ENCODE measurements at places on chromosomes 5 and 9.

DNA sequence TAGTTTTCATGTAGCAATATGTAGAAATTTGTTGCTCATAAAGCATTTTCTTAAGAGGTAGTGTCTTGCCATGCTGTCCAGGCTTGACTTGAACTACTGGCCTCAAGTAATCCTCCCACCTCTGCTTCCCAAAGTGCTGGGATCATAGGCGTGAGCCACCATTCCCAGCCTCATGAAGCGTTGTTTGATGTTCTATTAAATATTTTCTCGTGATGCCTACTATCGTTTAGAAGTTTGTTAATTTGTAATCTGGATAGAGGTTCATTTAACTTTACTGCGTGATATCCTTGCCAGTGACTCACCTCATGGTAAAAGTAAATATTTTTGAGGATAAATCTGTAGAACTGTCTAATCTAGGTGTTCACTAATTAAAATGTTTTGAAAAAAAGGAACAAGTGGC lies 82.6 kb downstream of the VCAN start:
- peaks cover 7% of the 10 kb centered on the region for H3K36me3 ChIP-seq
- peaks cover 4% of the 10 kb centered on the region for H3K4me1 ChIP-seq
- no peaks in the 10 kb centered on the region for H3K27me3 ChIP-seq
- peak overlapping the region; percentile 80 for H3K27ac ChIP-seq

- DNase-seq, result no peak
- peaks cover 78% of the 10 kb centered on the region for H3K36me3 ChIP-seq
- no peak overlapping the region for H3K4me3 ChIP-seq
- no peak overlapping the region for H3K27ac ChIP-seq
- H3K4me1 ChIP-seq, result peaks cover 1% of the 10 kb centered on the region
Measured at GRCh38 chr9:89359751-89360261, 41.5 kb downstream of the SECISBP2 start.

DNA sequence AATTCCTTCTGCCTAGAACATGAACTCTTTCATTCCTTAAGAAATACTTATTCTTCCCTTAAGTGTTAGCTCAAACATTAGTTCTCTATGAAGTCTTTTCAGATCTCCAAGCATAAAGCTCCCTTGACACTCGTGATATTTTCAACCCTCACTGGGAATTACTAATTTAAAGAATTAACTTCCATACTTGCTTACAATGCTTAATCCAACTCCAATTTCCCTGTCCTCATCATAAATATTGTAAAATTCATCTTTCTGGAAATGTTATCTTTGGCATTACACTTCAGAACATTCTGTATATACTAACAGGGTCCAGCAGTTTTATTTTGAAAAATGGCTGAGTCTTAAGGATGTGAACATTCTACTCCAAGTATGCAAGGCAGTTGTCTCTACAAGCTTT lies 7.2 kb downstream of the STARD4 start:
- H3K4me1 ChIP-seq, result no peaks in the 10 kb centered on the region
- H3K27ac ChIP-seq, result no peak overlapping the region
- H3K27me3 ChIP-seq, result no peaks in the 10 kb centered on the region
- DNase-seq, result no peak

GRCh38 chr9:80951675-80952074 lies 737.7 kb downstream of the TLE1 start:
- H3K4me3 ChIP-seq, result no peak overlapping the region
- H3K4me1 ChIP-seq, result no peaks in the 10 kb centered on the region
- DNase-seq, result no peak
- no peaks in the 10 kb centered on the region for H3K36me3 ChIP-seq
- H3K27me3 ChIP-seq, result no peaks in the 10 kb centered on the region
- H3K27ac ChIP-seq, result no peak overlapping the region

- no peaks in the 10 kb centered on the region for H3K27me3 ChIP-seq
- H3K4me3 ChIP-seq, result no peak overlapping the region
- H3K36me3 ChIP-seq, result no peaks in the 10 kb centered on the region
- peaks cover 4% of the 10 kb centered on the region for H3K4me1 ChIP-seq
Measured at GRCh38 chr9:115103746-115104477, 14.0 kb downstream of the TNC start.

DNA sequence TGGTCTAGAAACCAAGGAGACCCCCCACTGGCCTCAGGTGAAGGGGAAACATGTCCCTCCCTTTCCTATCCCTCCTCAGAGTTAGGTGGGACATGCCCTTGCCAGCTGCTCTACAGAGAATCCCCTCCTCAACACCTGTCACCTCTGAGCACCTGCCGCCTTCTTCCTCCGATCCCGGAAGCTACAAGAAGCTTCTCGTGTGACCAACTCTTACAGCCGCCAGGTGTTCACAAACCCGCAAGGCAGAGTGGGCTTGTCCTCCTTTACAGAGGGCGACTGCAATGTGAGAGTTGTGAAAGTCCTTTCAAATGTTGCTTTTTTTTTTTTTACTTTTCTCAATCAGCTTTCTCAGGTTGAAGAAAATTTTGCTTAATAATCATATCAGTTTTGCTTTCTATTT lies 3.7 kb upstream of the ICE1 start:
- H3K4me1 ChIP-seq, result peaks cover 8% of the 10 kb centered on the region
- H3K36me3 ChIP-seq, result no peaks in the 10 kb centered on the region
- DNase-seq, result no peak
- H3K27me3 ChIP-seq, result no peaks in the 10 kb centered on the region
- H3K27ac ChIP-seq, result no peak overlapping the region

- H3K4me1 ChIP-seq, result no peaks in the 10 kb centered on the region
- no peak overlapping the region for H3K4me3 ChIP-seq
- no peaks in the 10 kb centered on the region for H3K27me3 ChIP-seq
- peaks cover 56% of the 10 kb centered on the region for H3K36me3 ChIP-seq
- DNase-seq, result no peak
Measured at GRCh38 chr9:18610956-18611355, 137.0 kb downstream of the ADAMTSL1 start.

GRCh38 chr9:123218831-123219230 lies 49.6 kb downstream of the STRBP start:
- no peak overlapping the region for H3K4me3 ChIP-seq
- H3K27ac ChIP-seq, result no peak overlapping the region
- H3K4me1 ChIP-seq, result no peaks in the 10 kb centered on the region
- H3K36me3 ChIP-seq, result no peaks in the 10 kb centered on the region
- no peaks in the 10 kb centered on the region for H3K27me3 ChIP-seq
- no peak for DNase-seq

DNA sequence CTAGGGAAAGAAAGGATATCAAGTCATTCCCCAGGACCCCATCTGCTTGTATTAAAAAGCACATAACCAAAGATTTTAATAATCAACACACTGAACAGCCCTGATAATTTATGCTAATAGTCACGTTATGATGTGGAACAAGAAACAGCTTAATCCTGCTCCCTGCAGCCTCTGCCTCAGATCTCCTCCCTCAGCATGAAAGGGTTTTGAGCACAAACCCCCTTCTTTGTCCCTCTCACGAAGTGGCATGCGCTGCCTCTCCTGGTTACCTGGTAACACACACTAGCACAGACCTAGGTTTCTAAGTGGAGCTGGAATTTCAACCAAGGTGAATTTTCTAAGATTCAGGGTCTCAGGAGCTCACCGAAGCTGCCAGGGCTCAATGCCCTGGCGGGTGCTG lies 5.1 kb downstream of the IGFBPL1 start:
- no peaks in the 10 kb centered on the region for H3K36me3 ChIP-seq
- peaks cover 10% of the 10 kb centered on the region for H3K4me1 ChIP-seq
- peaks cover 39% of the 10 kb centered on the region for H3K27me3 ChIP-seq

DNA sequence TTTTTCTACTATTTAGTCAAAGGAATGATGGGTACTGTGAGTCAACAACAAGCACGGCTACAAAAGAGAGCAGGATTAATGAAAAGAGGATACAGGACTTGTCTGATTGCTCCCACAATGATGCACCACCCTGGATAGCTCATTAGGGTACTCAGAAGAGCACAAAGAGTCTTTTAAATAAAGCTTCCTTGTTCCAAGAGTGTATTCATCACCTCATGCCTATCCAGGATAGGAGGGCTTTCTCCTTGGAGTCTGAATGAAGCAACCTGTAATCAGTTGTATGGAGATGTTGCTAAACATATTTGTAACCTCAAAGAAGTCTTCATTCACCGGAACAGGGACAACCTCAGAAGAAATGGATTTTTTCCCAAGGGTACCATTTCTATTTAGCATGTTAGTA lies 219.5 kb upstream of the TMEM161B start:
- H3K27ac ChIP-seq, result no peak overlapping the region
- DNase-seq, result no peak
- H3K36me3 ChIP-seq, result no peaks in the 10 kb centered on the region
- no peaks in the 10 kb centered on the region for H3K27me3 ChIP-seq
- H3K4me1 ChIP-seq, result no peaks in the 10 kb centered on the region
- no peak overlapping the region for H3K4me3 ChIP-seq

- H3K4me1 ChIP-seq, result peaks cover 5% of the 10 kb centered on the region
- no peak for DNase-seq
- no peak overlapping the region for H3K27ac ChIP-seq
Measured at GRCh38 chr9:137326445-137327065, 24.5 kb upstream of the NRARP start.

DNA sequence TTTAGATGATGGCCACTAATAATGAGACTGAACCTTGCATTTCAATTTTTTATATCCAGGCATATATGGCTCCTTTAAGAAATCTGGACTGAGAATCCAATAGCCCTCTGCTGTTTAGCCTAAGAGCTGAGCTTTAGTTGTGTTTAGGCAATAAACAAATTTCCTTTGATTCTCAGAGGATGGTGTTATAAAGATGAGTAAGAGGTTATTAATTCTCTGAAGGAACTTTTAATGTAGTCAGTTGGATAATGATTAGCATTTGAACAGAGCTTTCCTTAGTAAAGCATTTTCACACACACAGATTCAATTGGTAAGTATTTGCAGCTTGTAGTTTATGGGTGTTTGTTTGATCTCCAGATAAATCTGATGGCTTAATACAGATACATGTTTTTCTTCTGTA lies 149.6 kb downstream of the PRR16 start:
- H3K36me3 ChIP-seq, result no peaks in the 10 kb centered on the region
- DNase-seq, result peak; percentile 40
- no peaks in the 10 kb centered on the region for H3K27me3 ChIP-seq
- H3K27ac ChIP-seq, result peak overlapping the region; percentile 97
- H3K4me3 ChIP-seq, result no peak overlapping the region
- H3K4me1 ChIP-seq, result peaks cover 1% of the 10 kb centered on the region

GRCh38 chr9:127877566-127877998 lies at the start of gene AK1:
AK1 (minus strand) TSS chr9:127877675; CDS start chr9:127874617, 3,058 bp downstream.
- H3K4me3 ChIP-seq, result peak within 1 kb of the TSS; percentile 57
- peak; percentile 74 for DNase-seq
- H3K36me3 ChIP-seq, result peaks cover 16% of the 10 kb centered on the region
- peaks cover 44% of the 10 kb centered on the region for H3K4me1 ChIP-seq
- H3K27me3 ChIP-seq, result no peaks in the 10 kb centered on the region
- H3K27ac ChIP-seq, result no peak within 1 kb of the TSS

DNA sequence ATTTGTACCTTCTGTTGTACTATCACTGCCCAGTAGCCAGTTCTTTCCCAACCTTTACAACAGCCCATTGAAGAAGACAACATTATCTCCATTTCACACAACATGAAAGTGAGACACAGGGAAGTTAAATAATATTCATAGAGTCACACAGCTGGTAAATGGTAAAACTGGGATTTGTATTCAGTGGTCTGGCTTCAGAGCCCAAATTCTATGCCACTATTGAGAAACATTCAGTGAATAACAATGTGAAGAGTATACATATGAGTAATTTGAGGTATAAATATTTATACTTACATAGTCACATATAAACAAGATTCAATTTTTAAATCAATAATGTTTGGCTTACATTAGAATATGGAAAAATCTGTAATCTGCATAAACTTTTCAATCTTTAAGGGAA lies 13.8 kb downstream of the SMIM15 start:
- peak; percentile 21 for DNase-seq
- no peaks in the 10 kb centered on the region for H3K4me1 ChIP-seq
- no peaks in the 10 kb centered on the region for H3K27me3 ChIP-seq
- H3K36me3 ChIP-seq, result no peaks in the 10 kb centered on the region
- H3K4me3 ChIP-seq, result no peak overlapping the region
- H3K27ac ChIP-seq, result no peak overlapping the region

DNA sequence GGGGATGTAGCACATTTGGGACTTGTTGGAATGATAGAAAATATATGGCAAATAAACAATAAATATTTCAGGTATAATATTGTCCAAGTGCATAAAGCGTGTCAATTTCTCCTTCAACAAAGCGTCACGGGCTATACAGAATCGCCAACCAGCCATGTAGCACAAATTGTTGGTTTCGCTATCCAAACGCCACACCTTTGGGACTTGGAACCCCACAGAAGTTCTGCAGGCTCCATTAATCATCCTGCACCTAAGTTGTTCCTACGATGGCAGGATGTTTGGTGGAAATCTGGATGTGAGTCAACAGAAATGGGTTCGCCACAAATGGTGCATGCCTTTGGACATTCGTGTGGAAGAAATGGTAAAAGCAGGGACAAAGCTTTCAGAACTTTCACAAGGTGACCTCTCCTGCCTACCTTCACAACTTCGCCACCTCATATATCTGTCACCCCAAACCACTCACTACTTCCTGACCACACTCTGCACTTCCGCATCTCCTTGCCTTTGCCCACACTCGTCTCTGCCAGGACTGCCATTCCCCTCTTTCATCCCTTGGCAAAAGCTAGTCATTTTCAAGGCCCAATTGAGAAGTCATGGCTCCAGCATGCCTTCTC lies 95.7 kb downstream of the LHFPL2 start:
- H3K27me3 ChIP-seq, result no peaks in the 10 kb centered on the region
- peaks cover 4% of the 10 kb centered on the region for H3K4me1 ChIP-seq
- H3K27ac ChIP-seq, result no peak overlapping the region
- DNase-seq, result no peak
- H3K4me3 ChIP-seq, result no peak overlapping the region

Data from mesenchymal stem cell (in vitro differentiated cells and primary cell).